Colonic mucosa (tissue), 4 donors: ENCODE measurements at places on chromosomes 12 and 14. TPM values are rescaled to one million over a fixed set of nuclear protein-coding genes. Genes with fewer than 3 reads are reported as not detected.

FAM181A gene
- not detected for total RNA-seq

MGP gene
- 180 TPM for total RNA-seq

ARMH4 gene
- 0.57 TPM for total RNA-seq

DNA sequence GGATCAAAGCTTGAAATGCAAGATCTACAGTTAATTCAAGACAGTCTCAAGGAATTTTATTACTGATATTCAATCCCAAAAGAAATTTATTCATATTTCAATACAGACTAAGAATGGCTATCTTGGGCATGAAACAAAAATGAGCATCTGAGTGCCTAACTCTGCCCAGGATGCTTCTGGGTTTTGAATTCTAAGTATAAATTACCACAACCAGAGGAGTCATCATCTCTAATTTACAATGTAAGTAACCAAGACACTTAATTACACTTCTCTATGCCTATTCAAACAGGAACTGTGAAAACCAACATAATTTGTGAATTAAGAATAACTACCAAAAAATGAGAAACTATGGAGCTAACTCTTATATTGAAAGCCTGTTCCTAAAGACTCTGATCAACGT, 14.1 kb downstream of the OSBPL8 start:
- no peak for DNase-seq

DNA sequence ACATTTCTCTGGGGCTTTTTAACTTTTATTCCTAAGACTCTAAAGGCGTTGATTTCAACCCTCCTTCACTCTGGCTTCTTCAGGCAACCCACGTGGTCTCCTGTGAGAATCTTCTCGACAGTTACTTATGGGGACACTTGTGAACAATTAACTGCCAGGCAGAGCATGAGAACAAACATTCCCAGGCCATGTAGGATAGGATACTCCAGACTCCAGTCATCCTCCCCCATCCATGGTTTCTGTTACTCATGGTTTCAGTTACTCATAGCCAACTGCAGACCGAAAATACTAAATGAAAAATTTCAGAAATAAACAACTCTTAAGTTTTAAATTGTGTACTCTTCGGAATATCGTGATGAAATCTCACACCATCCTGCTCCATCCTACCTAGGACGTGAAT, 19.5 kb downstream of the GPR68 start:
- DNase-seq, result no peak

DNA sequence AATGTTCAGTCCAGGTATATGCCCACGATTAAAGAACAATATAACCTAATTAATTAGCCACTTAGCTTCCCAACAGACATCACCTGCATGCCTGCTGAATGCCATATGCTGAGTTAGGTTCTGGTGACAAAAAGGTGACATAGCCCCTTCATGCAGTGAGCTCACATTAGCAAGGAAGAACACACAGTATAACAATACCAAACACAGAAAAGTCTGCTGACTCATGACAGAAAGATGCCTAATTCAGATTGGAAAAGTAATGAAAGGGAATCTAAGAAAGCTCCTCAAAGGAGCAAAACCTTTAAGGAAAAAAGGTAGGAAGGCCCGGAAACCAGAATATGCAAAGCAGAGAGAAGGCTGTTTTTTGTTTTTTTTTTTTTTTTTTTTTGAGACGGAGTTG, 59.0 kb downstream of the FERMT2 start:
- no peak for DNase-seq

DNA sequence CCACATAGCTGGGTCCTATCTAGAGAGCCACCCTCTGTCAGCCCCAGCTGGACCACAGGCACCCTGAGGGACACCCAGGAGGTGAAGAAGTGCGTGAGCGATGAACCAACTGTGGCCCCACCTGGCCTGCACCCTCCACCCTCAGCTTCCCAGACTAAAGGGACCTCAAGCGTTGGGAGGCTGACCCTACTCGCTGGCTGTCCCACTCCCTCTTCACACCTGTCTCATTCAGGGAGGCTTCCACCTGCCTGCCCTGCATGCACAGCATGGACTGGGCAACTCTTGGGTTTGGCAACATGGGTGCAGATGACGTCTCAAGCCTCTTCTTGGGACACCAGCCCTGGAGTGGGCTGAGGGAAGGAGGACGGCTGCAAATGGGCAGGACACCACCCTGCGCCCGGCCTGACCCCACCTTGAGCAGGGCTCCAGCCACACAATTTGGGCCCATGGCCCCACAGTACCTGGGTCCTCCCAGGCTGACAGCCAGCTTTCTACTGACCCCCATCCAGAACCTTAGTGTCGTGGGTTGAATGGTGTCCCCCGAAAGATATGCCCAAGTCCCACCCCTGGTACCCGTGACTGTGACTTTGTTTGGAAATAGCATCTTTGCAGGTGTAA, 2.1 kb downstream of the TMEM179 start:
- DNase-seq, result no peak

- DNase-seq, result no peak
These were observed 53.8 kb downstream of the STAB2 start for GRCh38 chr12:103640831-103641230.

DNA sequence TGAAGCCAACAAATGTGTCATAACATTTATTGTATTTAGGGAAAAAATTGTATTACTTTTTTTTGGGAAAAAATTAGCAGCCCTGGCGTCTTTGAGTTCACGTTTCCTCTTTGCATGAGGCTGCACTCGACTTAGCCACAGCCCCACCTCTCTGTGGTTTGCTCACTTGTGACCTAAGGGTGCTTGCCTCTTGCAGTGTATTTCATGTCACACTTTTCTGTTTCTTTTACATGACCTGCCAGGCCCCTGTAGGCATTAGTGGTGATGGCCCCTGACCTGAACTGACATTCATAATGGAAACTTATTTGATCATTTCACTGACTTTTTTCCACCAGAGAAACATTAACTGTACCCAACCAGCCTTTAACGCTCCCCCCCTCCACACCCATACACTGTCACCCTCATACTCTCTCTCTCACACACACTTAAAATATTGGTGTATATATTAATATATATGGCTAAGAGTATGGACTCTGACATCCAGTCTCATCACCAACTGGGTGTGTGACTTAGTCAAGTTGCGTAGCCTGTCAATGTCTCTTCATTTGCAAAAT, 122.9 kb downstream of the PRKCH start:
- peak; percentile 40 for DNase-seq

DNA sequence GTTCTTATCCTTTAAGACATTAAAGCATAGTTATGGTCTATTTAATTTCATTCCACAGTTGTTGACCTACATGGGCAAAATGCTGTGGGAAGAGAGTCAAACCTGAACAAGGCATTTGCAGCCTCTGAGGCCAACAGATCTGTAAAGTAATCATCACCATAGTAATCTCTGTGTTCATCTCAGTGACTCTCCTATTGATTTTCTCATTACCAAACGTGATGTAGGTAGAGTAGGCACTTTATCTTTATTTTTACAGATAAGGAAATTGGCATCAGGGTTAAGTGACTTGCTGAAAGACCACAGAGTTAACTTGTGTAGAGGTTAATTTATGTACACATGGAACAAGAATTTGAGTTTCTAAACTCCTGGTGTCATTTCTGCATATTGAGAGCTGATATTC, 203.0 kb downstream of the ESR2 start:
- DNase-seq, result no peak

DNA sequence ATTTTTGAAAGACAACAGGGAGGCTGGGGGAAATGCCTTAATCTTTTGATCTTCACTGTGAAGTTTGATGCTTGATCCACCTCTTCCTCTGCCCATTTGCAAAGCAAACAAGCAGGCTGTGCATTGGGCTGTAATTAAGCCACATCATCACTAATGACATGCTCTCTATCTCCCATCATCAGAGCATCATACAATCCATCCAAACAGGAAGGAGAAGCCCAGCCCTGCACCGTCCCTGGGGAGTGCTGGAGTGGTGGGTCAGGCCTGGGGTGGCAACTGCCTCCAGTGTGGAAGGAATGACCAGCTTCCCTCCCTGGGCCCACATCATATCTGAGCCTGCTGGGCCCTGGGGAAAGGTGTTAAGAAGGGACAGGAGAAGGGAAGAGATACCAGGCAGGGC, 6.9 kb upstream of the KRT74 start:
- no peak for DNase-seq
